Thyroid gland (tissue), 4 donors: ENCODE measurements at places on chromosomes 2 and 18. TPM values are rescaled to one million over a fixed set of nuclear protein-coding genes. Genes with fewer than 3 reads are reported as not detected.
A peak's percentile ranks its signal among the peaks of the same experiment; 100 is the strongest.

Gene NAT8
- not detected for total RNA-seq

Gene SPP2
- not detected for total RNA-seq

Gene NT5C1B
- total RNA-seq, result 0.13 TPM

Gene HK2
- 41.0 TPM for total RNA-seq

Gene KIF5C
- 1.9 TPM for total RNA-seq

Gene ELAC1
- total RNA-seq, result 20.3 TPM

Gene MAP3K19
- not detected for total RNA-seq

GRCh38 chr2:241620419-241620769 lies 16.6 kb downstream of the THAP4 start:
- no peak overlapping the region for H3K27ac ChIP-seq
- no peak for DNase-seq
- no peaks in the 10 kb centered on the region for H3K36me3 ChIP-seq

GRCh38 chr2:219284501-219285372 lies 5.6 kb downstream of the DNAJB2 start:
- H3K4me3 ChIP-seq, result no peak overlapping the region
- H3K36me3 ChIP-seq, result peaks cover 42% of the 10 kb centered on the region
- no peak overlapping the region for H3K27ac ChIP-seq
- H3K4me1 ChIP-seq, result peaks cover 5% of the 10 kb centered on the region
- H3K27me3 ChIP-seq, result no peaks in the 10 kb centered on the region

DNA sequence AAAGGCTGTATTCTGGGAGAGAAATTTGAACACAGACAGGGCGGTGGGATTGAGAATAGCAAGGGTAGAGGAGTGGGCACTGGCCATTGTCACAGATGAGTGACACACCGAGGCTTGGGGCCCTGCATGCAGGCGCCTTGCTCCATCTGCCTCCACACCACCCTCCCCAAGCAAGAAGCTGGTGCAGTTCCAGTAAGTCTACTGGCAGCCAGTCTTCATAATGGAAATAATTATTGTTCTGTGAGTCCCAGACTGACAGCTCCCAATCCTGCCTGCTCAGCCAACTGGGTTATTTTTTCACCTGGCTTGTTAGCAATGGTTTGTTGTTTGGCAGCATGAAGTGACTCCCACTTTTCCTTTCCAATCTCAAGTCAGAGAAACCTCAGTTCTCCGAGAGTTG lies 13.0 kb downstream of the TTC32 start:
- no peak overlapping the region for H3K4me3 ChIP-seq
- no peak overlapping the region for H3K27ac ChIP-seq
- H3K36me3 ChIP-seq, result no peaks in the 10 kb centered on the region
- no peak for DNase-seq
- H3K27me3 ChIP-seq, result no peaks in the 10 kb centered on the region

GRCh38 chr2:43331422-43331821 lies 105.0 kb upstream of the ZFP36L2 start:
- no peak overlapping the region for H3K4me3 ChIP-seq
- peaks cover 65% of the 10 kb centered on the region for H3K4me1 ChIP-seq
- H3K36me3 ChIP-seq, result no peaks in the 10 kb centered on the region
- DNase-seq, result no peak

- no peaks in the 10 kb centered on the region for H3K36me3 ChIP-seq
- H3K27ac ChIP-seq, result no peak overlapping the region
- no peak for DNase-seq
Observed at GRCh38 chr2:199197448-199197847, 260.3 kb downstream of the SATB2 start.

- H3K27me3 ChIP-seq, result no peaks in the 10 kb centered on the region
- peaks cover 11% of the 10 kb centered on the region for H3K4me1 ChIP-seq
- DNase-seq, result no peak
- no peak overlapping the region for H3K27ac ChIP-seq
- no peak overlapping the region for H3K4me3 ChIP-seq
- no peaks in the 10 kb centered on the region for H3K36me3 ChIP-seq
Observed at GRCh38 chr2:215659650-215660049, 223.8 kb upstream of the FN1 start.

DNA sequence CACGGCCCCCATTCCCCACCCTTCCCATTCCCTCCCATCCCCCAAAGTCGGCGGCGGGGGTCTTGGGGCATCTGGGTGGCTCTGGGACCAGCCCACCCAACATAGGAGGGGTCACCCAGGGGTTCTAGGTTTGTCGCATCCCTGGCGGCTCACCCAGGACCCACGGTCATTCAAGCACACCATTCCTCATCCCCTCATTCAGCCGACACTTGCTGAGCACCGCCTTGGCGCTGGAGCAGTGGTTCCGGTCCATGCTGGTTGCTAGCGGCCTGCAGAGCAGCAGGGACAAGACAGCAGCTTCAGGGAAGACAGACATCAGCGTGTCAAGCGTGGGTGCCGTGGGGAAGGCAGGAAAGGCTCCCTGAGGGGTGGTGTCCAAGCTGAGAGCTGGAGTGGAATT lies 50.5 kb upstream of the OTOS start:
- no peaks in the 10 kb centered on the region for H3K27me3 ChIP-seq
- no peak overlapping the region for H3K4me3 ChIP-seq
- no peaks in the 10 kb centered on the region for H3K4me1 ChIP-seq
- H3K36me3 ChIP-seq, result no peaks in the 10 kb centered on the region

DNA sequence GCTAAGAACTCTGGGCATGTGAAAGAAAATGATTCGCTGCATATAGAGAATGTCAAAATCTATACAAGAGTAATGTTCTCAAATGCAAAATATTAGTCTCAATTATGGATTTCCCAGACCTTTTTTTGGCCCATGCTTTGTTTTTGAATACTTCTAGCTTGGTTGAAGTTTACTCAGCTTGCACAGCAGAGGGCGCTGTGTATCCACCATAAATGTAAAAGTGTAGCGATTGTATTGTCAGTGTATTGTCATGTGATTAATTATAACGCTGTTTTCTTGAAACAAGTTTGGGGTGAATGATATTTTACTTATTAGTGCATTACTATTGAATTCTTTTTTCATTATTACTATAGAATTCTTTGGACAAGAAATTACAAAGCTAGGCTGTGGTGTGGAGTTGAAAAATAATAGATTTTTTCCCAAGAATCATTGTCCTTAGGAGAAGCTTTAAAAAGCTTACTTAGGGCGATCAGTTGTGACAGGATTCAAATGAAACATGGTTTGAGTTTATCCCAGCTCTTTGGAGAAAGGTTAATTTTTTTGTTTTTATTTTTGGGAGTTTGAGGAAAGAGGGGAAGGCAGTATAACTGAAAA lies 98.3 kb downstream of the PIK3C3 start:
- peaks cover 4% of the 10 kb centered on the region for H3K36me3 ChIP-seq
- DNase-seq, result peak; percentile 26
- H3K4me1 ChIP-seq, result peaks cover 4% of the 10 kb centered on the region

- peaks cover 3% of the 10 kb centered on the region for H3K4me1 ChIP-seq
- H3K36me3 ChIP-seq, result no peaks in the 10 kb centered on the region
- no peak for DNase-seq
- no peak overlapping the region for H3K27ac ChIP-seq
- no peak overlapping the region for H3K4me3 ChIP-seq
Observed at GRCh38 chr2:196083601-196084000, 15.0 kb upstream of the DNAH7 start.

DNA sequence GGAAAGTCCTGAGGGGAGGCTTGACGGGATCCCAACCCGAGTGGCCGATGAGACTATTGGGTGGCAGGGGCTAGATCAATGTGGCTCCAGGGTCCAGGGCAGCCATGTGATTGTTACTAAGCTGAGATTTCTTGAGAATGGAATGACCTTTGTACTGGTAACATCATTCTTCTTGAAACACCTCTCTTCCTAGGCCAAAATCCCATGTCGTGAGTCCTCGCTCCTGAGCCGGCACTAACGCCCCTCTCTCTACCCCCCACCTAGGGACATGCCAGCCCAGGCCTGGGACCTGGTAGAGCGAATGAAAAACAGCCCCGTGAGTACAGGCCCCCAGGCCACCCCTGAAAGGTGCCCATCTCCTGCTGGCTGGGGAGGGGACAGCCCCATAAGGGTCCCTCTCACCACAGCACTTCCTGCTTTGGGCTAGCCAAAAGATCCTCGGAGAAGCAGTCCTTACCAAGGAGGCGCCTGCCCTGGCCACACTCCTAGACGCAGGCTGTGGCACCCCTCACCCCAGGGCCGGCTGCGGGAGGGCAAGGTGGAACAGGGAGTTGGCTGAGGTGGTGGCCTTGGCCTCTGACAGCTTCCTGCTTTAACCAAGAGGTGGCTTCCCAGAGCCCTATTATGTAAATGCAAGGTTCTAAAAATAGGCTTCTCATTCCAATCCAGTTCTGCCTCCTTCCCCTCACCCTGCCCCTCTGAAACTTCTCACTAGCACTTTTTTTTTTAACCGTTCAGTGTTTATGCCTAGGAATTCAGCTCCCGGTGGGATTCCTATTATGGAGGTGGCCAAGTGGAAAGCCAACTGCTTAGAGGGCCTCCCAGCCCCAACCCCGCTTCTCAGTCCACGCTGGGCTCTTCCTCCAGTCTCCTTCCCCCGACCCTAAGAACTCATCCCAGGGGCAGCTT lies 126.6 kb upstream of the PPP1CB start:
- no peak overlapping the region for H3K4me3 ChIP-seq
- DNase-seq, result peak; percentile 87
- no peaks in the 10 kb centered on the region for H3K36me3 ChIP-seq
- H3K4me1 ChIP-seq, result peaks cover 26% of the 10 kb centered on the region
- H3K27ac ChIP-seq, result peak overlapping the region; percentile 63
- no peaks in the 10 kb centered on the region for H3K27me3 ChIP-seq

DNA sequence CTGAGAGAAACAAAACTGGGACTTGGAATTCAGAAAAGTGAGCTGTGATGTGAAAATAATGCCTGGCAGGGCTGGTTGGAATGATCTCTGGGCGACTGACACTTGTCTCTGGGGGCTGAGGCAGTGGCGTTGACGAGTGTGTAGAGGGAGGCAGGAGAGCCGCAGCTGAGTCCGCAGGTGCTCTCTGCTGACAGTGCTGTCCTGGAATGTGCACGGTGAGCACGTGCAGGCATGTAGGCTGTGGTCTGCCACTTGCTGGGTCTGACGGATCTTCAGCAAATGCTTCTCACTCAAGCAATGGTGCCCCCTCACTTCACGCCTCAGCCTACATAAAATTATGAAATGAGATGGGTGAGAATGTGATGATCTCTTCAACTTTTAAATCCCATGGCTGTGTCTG lies 38.5 kb upstream of the ATP9B start:
- H3K36me3 ChIP-seq, result no peaks in the 10 kb centered on the region
- no peaks in the 10 kb centered on the region for H3K27me3 ChIP-seq

DNA sequence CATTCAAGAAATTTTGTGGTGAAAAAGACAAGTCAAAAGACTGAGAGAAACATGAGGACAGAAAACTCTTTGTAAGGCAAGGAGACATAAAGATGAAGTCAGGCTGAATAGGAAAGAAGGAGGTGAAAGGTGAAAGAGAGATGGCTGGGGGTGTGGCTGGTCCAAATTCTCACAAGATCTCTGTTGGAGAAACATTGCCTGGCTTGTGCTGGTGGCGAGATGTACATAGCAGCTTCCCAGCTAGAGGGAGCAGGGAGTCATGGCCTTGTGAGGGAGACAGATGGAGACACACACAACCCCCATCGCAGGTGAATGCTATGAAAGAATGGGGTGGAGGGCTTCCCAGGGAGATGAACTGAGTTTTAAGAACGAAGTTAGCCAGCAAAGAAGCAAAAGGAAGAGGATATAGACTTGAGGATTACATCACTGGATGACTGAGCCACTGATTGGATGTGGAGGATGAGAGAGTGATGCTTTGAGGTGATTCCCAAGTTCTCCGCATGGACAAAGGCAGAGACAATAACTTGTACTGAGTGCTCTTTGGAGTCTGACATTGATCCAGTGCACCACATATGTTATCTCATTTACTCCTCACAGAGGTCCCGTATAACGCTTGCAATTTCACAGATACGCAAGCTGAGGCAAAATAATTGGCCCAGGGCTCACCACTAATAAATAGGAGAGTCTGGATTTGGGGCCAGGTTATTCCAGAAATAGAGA lies 3.7 kb upstream of the EMX1 start:
- H3K36me3 ChIP-seq, result no peaks in the 10 kb centered on the region
- peaks cover 28% of the 10 kb centered on the region for H3K4me1 ChIP-seq
- no peak overlapping the region for H3K27ac ChIP-seq
- no peak for DNase-seq
- no peak overlapping the region for H3K4me3 ChIP-seq
- H3K27me3 ChIP-seq, result peaks cover 46% of the 10 kb centered on the region

- no peak overlapping the region for H3K4me3 ChIP-seq
- no peaks in the 10 kb centered on the region for H3K27me3 ChIP-seq
- no peaks in the 10 kb centered on the region for H3K4me1 ChIP-seq
Observed at GRCh38 chr18:12679183-12679786, 21.4 kb upstream of the SPIRE1 start.

- H3K4me1 ChIP-seq, result peaks cover 9% of the 10 kb centered on the region
- H3K4me3 ChIP-seq, result peak overlapping the region; percentile 60
- no peaks in the 10 kb centered on the region for H3K36me3 ChIP-seq
- no peak for DNase-seq
- H3K27me3 ChIP-seq, result no peaks in the 10 kb centered on the region
Observed at GRCh38 chr2:149586898-149587219, 716 bp downstream of the MMADHC start.

- DNase-seq, result peak; percentile 38
- peaks cover 28% of the 10 kb centered on the region for H3K4me1 ChIP-seq
Observed at GRCh38 chr2:112137516-112138158, 548 bp upstream of the FBLN7 start.

- no peak for DNase-seq
- H3K27ac ChIP-seq, result no peak overlapping the region
- no peaks in the 10 kb centered on the region for H3K36me3 ChIP-seq
- no peaks in the 10 kb centered on the region for H3K27me3 ChIP-seq
- no peak overlapping the region for H3K4me3 ChIP-seq
- no peaks in the 10 kb centered on the region for H3K4me1 ChIP-seq
Observed at GRCh38 chr2:61134141-61134540, 27.8 kb upstream of the C2orf74 start.

GRCh38 chr2:133077269-133077822 lies 407.3 kb upstream of the LYPD1 start:
- no peak for DNase-seq
- H3K4me1 ChIP-seq, result no peaks in the 10 kb centered on the region
- no peaks in the 10 kb centered on the region for H3K36me3 ChIP-seq
- no peaks in the 10 kb centered on the region for H3K27me3 ChIP-seq
- no peak overlapping the region for H3K4me3 ChIP-seq

GRCh38 chr2:217667512-217667911 lies 335.3 kb downstream of the TNS1 start:
- peaks cover 25% of the 10 kb centered on the region for H3K4me1 ChIP-seq
- no peaks in the 10 kb centered on the region for H3K36me3 ChIP-seq
- H3K4me3 ChIP-seq, result no peak overlapping the region
- DNase-seq, result peak; percentile 23
- peak overlapping the region; percentile 55 for H3K27ac ChIP-seq

DNA sequence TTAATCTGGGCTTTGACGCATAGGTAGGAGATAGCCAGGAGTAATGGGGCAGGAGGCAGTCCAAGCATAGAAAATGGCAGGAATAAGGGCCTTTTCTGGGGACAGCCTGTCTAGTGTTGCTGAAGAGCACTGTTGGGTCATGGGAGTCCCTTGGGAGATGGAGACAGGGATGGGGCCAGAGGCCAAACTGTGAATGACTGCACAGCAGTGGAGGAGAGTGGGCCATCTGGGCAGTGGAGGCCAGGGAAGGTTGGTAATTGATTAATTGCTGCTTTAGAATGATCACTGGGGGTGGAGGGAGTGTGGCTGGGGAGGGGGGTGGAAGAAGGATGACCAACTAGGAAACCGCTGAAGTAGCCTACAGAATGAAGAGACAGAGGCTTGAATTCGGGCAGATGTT lies 28.6 kb upstream of the CREG2 start:
- H3K36me3 ChIP-seq, result no peaks in the 10 kb centered on the region
- H3K27me3 ChIP-seq, result no peaks in the 10 kb centered on the region
- no peak for DNase-seq
- H3K4me1 ChIP-seq, result no peaks in the 10 kb centered on the region

GRCh38 chr2:221517696-221518151 lies 54.4 kb downstream of the EPHA4 start:
- H3K27me3 ChIP-seq, result no peaks in the 10 kb centered on the region
- DNase-seq, result peak; percentile 89
- H3K4me3 ChIP-seq, result no peak overlapping the region
- H3K27ac ChIP-seq, result peak overlapping the region; percentile 21
- no peaks in the 10 kb centered on the region for H3K36me3 ChIP-seq
